Panc1 (cell line): ENCODE measurements at places on chromosomes 16 and 17.

GRCh38 chr16:28204622-28205021, 7.1 kb downstream of the XPO6 start:
- H3K36me3 ChIP-seq, result peaks cover 18% of the 10 kb centered on the region
- H3K27ac ChIP-seq, result no peak overlapping the region
- H3K27me3 ChIP-seq, result no peaks in the 10 kb centered on the region
- H3K4me3 ChIP-seq, result no peak overlapping the region
- peaks cover 5% of the 10 kb centered on the region; the same call in 1 of the 2 replicates for H3K4me1 ChIP-seq
- DNase-seq, result no peak

- no peak for DNase-seq
- no peaks in the 10 kb centered on the region for H3K36me3 ChIP-seq
- no peak overlapping the region for H3K4me3 ChIP-seq
- no peaks in the 10 kb centered on the region for H3K27me3 ChIP-seq
- H3K27ac ChIP-seq, result no peak overlapping the region
Observed at GRCh38 chr17:59487161-59487873, 78.1 kb upstream of the DHX40 start.

DNA sequence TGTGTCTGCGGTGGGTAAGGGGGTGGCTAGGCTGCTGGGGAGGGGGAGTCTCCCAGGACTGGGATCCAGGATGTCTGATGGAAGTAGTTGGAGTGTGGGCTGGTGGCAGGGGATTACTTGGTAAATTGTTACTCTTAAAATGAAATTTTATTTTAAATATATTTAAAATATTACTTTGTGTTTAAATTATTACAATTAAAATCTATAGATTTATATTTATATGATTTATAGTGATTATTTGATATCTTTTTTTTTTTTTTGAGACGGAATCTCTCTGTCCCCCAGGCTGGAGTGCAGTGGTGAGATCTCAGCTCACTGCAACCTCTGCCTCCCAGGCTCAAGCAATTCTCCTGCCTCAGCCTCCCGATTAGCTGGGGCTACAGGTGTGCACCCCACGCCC, 18.6 kb downstream of the CPNE2 start:
- H3K4me3 ChIP-seq, result no peak overlapping the region
- DNase-seq, result no peak
- H3K27ac ChIP-seq, result no peak overlapping the region
- H3K27me3 ChIP-seq, result no peaks in the 10 kb centered on the region
- H3K36me3 ChIP-seq, result no peaks in the 10 kb centered on the region
- peaks cover 10% of the 10 kb centered on the region for H3K4me1 ChIP-seq

DNA sequence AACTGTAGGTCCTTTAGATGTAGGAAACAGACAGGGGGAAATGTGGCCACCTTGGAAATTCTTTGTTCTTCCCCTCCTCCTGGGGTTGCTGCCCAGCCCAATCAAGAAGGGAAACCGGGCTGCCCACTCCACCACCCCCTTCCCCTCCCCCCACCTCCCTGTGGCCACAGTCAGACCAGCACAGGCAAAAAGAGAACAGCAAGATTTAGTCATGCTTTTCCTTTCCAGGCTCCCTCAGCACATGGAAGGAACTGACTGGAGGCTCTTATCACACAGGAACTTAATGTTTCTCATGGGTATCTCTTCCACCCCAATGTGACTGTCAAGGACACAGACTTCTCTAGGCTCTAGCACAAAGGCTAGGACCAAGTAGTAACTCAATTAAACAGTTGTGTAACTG, 3.0 kb upstream of the CCL1 start:
- H3K27me3 ChIP-seq, result no peaks in the 10 kb centered on the region
- H3K4me1 ChIP-seq, result no peaks in the 10 kb centered on the region; the same call in 1 of the 2 replicates
- no peak for DNase-seq
- H3K36me3 ChIP-seq, result no peaks in the 10 kb centered on the region
- no peak overlapping the region for H3K27ac ChIP-seq
- no peak overlapping the region for H3K4me3 ChIP-seq
